ENCODE measurements at places on chromosomes 4 and X.

- no peak for DNase-seq
Measured at GRCh38 chr4:106982711-106983211, 53.4 kb downstream of the DKK2 start.

GRCh38 chr4:14783011-14783877 lies 219.0 kb upstream of the CPEB2 start:
- DNase-seq = no peak

DNA sequence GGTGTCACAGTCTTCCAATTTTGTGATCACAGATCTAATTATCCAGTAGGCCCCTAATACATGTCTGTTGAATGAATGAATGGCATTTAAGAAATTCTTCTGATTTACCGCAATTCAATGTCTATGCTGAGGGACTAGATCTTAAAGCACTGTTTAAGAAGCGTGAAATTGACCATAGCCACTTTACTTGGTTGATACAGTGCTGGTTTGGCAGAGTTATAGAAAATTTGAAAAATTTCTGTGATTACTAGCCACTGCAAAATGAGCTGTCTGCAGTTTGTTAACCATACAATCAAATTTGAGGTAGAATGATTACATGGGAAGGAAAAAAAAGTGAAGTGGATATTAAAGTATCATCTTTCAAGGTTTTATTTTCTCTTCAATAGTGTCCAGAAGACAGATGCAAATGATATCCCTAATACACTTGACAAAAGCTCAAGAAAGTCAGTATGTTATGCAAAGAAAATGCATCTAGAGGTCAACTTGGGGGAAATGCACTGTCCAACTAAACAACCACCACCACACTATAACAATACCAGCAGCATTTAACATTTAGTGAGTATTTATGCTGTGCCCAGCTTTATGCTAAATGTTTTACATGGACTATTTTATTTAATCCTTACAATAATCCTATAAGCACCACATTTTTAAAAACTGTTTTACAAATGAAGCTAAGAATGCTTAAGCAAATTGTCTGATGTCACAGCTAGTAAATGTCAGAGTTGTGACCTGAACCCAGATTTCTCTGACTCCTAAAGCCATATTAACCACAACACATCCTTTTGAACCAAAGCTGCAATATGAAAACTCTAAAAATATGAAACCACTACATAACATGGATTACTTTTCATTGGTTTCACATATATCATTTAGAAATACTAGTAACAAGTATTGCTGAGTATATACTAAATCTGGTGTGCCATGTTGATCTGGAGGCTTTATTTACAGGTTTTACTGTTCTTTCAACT lies 217.9 kb upstream of the MAB21L2 start:
- no peak for DNase-seq

GRCh38 chr4:139892973-139893736 lies 227.5 kb downstream of the MGST2 start:
- DNase-seq = no peak

- DNase-seq = no peak
Measured at GRCh38 chrX:2401201-2401589, 99.6 kb downstream of the DHRSX start.

DNA sequence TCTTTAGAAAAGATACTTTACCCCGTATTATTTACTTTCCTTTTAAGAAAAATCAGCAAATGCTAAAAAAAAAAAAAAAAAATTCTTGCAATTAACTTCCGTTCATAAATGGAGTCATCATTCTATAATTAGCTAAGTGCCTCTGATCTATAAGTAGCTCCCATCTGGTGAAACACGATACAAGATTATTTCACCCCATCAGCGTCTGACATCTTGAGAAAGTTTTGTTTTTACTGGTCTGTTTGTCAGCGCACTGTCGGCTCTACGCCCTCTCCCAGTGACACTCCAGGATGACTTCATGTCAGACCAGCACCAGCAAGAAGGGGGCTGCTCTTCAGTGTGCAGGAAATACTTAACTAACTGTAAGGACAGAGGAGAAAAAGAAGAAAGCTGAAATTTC lies 108.3 kb downstream of the AFAP1 start:
- no peak for DNase-seq

DNA sequence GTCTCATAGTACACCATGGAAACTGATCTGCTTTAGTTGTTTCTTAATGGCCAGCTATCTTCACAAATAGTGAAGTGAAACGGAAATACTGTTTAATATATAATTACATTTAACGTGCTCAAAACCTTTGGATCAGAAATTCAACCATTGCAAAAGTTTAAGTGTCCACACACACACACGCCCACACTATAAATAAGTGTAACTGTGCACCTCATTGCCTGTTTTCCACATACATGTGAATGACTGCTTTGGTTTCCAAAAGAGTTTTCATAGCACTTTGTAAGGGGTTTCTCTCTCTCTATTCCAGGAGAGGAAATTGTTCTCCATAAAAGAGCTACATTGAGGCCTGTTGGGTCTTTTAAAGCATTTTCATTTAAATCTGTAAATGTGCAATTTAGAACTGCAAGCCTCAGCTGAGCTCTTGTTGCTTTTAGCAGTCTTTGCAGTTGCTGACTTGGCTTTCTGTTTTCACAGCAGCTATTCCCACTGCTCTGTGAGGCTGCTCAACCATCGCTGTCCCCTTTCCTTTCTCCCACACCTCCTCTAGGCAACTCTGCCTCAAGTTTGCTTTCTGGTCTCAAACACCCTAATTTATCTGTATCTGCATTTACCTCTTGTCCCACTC lies 94.5 kb downstream of the RAPGEF2 start:
- no peak for DNase-seq

- DNase-seq = no peak
Measured at GRCh38 chr4:40185830-40186664, 10.8 kb upstream of the RHOH start.

GRCh38 chr4:7820031-7820818 lies 119.4 kb downstream of the AFAP1 start:
- DNase-seq = no peak

- no peak for DNase-seq
Measured at GRCh38 chr4:2006367-2006766, 2.4 kb downstream of the NELFA start.

- no peak for DNase-seq
Measured at GRCh38 chr4:80417019-80417418, 81.5 kb downstream of the CFAP299 start.

- DNase-seq = no peak
Measured at GRCh38 chr4:149113804-149114430, 671.7 kb upstream of the NR3C2 start.

GRCh38 chr4:110869862-110870572 lies 247.1 kb upstream of the PITX2 start:
- DNase-seq = no peak

- no peak for DNase-seq
Measured at GRCh38 chr4:113682730-113683537, 78.6 kb downstream of the CAMK2D start.

GRCh38 chr4:11710453-11711093 lies 281.9 kb upstream of the HS3ST1 start:
- peak; percentile 47 for DNase-seq

DNA sequence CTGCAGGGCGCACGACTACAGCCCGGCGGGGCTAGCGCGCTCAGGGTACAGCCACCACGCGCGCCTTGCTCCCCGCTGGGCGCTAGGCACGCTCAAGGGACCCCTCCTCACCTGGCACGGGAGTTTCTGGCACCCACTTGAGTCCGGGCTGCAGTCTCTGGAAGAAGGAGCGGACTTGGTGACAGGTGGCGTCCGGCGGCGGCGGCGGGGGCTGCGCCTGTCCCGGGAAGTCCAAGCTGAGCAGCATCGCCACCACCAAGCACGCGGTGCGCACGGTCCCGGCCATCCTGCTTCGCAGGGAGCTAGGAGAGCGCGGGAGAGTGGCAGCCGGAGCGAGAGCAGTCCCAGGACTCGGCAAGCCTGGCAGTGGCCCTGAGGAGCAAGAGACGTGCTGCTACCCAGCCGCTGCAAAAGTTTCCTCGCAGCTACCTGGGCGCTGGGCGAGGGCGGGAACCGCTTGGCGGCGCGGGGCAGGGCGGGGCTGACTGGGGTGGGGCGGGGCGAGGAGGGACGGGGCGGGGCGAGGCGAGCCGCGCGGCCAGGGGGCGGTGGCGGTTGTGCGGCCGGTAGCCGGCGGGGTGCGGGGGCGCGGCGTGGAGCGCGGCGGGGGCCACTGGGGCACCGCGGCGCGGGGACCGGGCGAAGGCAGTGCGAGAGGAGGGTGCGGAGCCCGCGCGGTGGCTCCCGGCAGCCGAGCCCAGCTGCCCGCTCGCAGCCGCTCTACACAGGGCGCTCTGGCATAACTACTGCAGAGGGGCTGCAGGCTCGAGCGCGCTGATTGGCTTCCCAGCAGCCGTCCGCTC lies at the start of gene GPC3:
GPC3 (minus strand) TSS at position 431 of the 803 bp plus-strand sequence.
- no peak for DNase-seq

- DNase-seq = no peak
Measured at GRCh38 chr4:117385526-117385925, 300.1 kb upstream of the TRAM1L1 start.

DNA sequence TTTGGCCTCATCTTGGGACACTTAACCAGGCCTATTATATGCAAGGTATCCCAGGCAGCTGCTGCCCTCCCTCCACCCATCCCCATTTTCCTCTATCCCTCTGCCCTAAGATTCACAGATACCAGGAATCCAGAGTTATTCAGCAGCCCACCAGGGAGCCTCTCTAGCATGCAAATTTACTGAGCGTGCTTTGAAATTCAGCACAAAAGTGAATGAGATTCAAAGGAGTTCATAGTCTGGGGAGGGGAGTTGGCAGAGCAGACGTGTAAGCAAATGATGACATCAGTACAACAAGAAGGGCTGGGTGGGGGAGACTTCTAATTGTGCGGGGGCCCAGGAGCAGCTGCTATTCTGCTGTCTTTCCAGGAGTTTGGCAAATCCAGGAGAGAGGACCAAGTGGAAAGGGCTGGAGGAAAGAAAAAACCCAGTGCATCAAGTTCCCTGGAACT lies 1.7 kb upstream of the MTM1 start:
- no peak for DNase-seq

DNA sequence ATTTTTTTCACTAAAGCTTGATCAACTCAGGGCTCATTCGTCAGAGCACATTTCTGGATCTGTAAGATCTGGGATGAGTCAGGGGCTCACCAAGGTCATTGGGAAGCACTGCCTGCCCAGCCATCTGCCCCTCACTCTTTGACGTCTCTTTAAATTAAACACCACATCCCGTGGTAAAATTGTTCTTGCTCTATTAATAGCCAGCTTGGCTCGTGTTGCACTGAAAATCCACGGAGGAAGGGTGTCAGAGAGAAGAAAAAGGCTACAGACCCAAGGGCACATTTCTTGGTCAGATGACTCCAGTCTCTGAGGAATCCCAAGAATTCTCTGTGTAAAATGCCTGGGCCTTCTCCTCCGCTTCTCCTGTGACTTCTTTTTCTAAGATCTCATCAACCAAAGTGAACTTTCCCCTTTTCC lies 45.7 kb upstream of the GATB start:
- DNase-seq = no peak

DNA sequence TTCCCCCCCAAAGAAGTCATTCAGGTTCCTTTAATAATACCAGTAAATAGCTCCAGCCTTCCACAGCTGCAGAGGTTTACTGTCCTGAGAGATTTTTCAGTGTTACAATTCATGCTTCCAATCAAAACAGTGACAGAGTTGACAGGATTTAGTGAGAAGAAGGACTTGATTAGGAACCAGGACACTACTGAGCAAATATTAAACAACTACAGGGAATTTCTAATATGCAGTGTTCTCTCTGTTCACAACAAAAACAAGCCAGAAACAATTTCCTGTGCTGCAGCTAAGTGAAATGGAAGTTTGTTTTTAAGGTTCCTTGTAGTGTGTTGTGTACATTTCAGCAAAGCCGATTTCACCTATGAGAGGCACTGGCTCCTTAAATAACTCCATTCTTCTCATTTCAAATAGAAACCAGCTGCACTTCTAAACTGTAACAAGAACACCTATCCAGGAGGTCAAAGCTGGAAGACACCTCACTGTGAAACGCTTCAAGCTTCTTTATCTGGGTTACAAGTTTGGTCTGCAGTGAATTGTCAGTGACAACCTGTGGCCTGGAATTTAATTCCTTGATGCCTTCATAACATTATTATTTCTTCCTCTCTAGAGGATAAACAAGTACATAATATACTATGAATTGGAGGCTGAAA lies 149.3 kb downstream of the RASL11B start:
- no peak for DNase-seq

- DNase-seq = no peak
Measured at GRCh38 chr4:39255266-39255665, 72.9 kb downstream of the WDR19 start.

DNA sequence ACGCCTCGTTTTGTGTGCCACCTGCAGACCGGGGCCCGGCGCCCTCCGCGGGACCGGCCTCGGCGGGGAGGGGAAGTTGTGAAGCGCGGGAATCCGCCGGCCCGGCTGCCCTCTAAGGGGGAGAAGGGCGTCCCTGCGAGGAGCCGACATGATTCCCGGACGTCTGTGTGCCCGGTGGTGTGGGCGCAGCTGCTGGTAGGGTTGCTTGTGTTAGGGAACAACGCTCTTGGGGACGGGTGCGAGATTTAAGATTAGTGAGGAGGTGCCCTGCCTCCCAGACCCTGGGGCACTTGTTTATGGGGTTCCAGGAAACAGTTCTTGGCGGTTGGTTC lies 627 bp downstream of the CDKN2AIP start:
- DNase-seq = no peak

- no peak for DNase-seq
Measured at GRCh38 chr4:162782096-162782777, 384.5 kb downstream of the NAF1 start.

DNA sequence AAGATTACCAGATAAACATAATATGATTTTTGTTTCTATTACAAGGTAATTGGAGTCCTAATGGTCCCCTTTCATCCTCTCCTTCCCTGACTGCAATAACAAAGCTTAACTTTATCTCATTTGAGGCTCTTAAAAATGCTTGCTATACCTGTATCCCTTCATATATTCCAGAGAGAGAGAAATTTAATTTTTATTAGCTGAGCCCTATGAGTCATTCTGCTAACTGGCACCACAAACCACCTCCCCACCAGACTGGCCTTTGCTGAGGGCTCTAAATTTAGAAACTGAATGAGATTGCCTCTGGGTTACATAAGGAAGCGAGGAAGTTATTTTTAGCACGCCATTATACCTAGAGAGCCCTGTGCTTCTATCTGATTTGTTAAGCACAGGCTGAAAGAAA lies 27.4 kb downstream of the CBLL2 start:
- DNase-seq = peak; percentile 2

DNA sequence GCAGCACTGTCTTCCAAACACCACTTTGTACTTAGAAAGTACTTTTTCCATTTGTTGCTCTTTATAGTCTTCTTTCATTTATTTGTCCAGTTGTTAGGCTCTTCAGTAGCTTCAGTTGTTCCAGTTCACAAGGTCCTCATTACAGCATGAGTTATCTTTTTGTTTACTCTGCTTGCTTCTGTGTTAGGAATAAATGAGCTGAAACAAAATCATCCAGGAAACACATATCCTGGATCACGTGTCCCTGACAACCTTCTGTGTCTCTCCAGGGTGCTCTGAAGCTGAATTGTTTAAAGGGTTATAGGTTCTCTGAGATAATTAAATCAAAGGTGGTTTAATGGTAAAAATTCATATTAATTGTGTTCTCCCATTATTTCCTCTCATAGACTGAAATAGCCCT lies 19.9 kb upstream of the KLHL8 start:
- DNase-seq = no peak
